ENCODE measurements at places on chromosomes 7 and 10.
A peak's percentile ranks its signal among the peaks of the same experiment; 100 is the strongest.

DNA sequence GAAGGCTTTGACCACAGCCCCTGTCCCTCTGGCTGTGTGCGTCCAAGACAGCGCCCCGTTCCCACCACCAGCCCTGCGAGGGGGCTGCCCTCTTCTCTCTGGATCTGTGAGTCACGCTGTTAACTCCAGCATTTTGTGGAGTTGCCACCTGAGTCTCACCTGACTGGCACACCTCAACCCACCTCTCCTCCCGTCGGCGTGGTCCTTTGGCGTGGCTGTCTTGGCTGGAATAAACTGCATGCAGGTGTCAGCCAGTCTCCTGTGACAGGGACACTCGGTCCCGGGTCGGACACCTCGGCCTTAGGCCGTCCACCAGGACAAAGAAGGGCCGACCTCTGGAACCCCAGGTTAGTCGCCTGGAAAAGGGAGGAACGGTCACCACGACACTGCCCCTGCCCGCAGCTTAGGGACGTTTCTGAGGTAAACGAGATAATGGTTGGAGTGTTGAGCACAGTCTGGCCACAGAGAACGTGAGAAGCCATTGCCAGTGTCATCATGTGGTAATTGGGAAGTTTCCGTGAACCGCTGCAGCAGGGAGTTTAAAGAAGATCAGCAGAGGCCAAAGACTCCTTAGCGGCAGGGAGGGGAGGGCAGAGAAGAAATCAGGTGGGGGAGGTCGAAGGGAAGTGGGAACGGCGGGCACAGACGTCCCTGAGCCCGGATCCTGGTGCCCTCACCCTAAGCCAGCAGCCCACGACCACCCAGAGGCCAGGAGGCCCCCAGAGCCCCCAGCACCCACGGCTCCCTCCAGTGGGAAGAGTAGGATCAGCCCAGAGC, 73.6 kb upstream of the FAM20C start:
- no peak for DNase-seq

DNA sequence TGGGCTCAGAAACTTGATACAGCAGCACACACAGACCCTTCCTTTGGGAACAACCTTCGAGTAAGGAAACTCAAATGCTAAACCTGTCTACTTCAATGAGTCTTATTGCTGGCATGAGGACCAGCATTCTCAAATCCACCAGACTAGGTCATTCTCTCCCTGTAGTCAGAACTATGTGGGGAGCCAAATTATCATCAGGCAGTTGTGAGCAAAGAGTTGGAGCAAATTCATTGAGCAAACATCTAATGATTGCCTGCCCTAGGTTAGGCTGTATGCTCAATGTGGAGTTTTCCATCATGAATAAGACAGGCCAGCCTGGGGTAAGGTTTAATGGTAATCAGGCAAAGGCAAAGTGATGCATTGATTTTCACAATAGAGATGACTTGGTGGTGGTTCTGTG, 3.6 kb downstream of the EPDR1 start:
- DNase-seq = no peak

DNA sequence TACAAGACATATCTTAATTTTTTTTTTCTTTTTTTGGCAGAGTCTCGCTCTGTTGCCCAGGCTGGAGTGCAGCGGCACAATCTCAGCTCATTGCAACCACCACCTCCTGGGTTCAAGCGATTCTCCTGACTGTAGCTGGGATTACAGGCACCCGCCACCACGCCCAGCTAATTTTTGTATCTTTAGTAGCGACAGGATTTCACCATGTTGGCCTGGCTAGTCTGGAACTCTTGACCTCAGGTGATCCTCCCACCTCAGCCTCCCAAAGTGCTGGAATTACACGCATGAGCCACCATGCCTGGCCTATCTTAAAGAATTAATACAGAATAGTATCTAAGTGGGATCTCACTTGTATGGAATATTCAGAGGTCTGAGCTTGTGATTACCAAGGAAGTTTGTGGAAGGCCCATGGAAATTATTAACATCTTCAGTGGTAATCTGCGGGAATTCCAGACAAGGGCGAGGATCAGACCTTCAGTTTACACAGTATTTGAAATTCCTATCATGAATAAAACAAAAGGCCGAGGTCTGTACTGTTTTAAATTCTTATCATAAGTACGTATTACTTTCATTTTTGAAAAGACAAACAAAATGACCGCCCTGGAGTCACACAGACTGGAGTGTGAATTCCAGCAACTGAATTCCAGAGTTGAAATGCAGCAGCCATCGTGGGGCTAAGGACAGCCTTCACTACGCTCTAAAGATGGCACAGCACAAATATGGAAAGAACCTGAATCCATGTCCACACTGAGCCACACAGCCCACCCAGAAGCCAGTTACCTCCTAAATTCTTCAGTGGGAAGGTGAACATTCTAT, 16.7 kb downstream of the GPRIN2 start:
- peak; percentile 89 for DNase-seq

GRCh38 chr7:32803406-32804141, 88.0 kb downstream of the KBTBD2 start:
- no peak for DNase-seq

DNA sequence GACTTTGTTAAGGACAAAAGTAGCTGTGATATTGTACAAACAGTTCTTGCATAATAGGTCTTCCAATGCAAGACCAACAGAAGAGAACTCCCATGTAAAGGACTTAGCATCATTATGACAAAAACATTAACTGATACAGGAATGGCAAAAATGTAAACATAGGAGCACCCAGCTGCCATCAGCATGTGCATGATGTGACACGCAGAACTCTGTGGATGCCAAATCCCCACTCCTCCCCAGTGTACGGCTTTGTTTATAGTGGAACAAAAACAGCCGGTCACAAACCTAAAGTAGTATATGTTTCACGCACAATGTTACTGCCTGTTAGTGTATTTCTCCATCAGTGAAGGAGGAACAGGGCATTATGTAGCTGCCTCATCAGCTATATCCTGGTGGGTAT, 316.0 kb upstream of the AOAH start:
- DNase-seq = peak; percentile 67

Measured in AG08396 (cell line).